Nasal cavity respiratory epithelium epithelial cell of viscerocranial mucosa (primary cell): ENCODE measurements at places on chromosomes 12 and 14. TPM values are rescaled to one million over a fixed set of nuclear protein-coding genes. Genes with fewer than 3 reads are reported as not detected.

NEUROD4 gene
- total RNA-seq: not detected in 2 replicates

DCN gene
- under 0.01 TPM in 1 of 2 replicates, not detected in the other for total RNA-seq

ANKRD52 gene
- 10.6 and 40.3 TPM in 2 replicates for total RNA-seq

REP15 gene
- 0.34 and 2.3 TPM in 2 replicates for total RNA-seq

LGALS3 gene
- 152 and 171 TPM in 2 replicates for total RNA-seq

RPL10L gene
- not detected in 2 replicates for total RNA-seq

CTSG gene
- total RNA-seq: not detected in 2 replicates

TGM1 gene
- total RNA-seq: 87.8 and 123 TPM in 2 replicates

IRAK3 gene
- total RNA-seq: 0.68 and 6.8 TPM in 2 replicates

POTEG gene
- total RNA-seq: not detected in 2 replicates

ERBB3 gene
- total RNA-seq: 35.2 and 43.9 TPM in 2 replicates

NYNRIN gene
- 2.4 and 23.3 TPM in 2 replicates for total RNA-seq

KIF5A gene
- total RNA-seq: under 0.01 and 0.21 TPM in 2 replicates
